ENCODE measurements at places on chromosomes 2 and 18.

GRCh38 chr2:53861824-53862223 is 2.1 kb upstream of the GPR75 start:
- DNase-seq = no peak

GRCh38 chr2:150036622-150037021 is 449.0 kb upstream of the MMADHC start:
- DNase-seq = no peak

GRCh38 chr2:162293122-162293786 is 25.2 kb downstream of the IFIH1 start:
- DNase-seq = no peak

- no peak for DNase-seq
These were observed 61.3 kb downstream of the ABCB11 start for GRCh38 chr2:168969865-168970264.

GRCh38 chr2:226131299-226131784 is 668.3 kb downstream of the IRS1 start:
- no peak for DNase-seq

DNA sequence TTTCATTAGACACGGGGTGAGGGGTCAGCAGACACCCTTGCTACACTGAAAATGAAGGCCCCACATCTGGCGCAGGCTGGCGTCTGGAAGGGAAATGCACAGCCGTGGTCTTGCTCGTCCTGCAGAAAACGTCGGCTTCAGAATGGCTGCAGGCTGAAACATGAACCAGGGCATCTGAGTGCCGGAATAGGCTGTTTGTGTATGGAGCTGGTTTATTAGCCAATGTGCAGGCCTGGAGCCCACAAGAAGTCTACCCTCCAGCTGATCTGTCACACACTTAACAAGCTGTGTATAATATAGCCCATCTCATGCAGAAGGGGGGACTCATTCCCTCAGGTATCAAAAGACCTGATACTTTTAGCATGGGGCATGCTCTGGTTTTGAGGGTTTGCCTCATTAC is 153.4 kb upstream of the SOX11 start:
- no peak for DNase-seq

GRCh38 chr2:126946318-126947102 is 47.8 kb downstream of the TEX51 start:
- no peak for DNase-seq

GRCh38 chr2:86645752-86646151 is 22.1 kb upstream of the RNF103 start:
- no peak for DNase-seq

DNA sequence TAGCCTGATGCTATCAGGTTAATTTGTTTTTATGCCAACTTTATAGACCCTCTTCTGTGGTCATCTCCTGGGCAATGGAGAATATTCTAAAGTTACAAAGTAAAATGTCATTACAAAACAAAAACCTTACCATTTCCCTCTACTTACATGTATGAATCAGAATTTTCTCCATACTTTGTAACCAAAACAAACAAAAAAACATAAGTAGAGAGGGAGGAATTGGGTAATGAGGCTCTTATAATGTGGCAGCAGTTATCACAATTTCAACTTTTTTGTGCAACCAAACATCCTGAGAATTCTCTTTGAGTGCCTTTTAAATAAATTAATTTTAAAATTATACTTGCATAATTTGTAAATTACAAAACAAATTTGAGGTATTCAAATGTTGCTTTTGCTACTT is 332.8 kb downstream of the TXNL1 start:
- no peak for DNase-seq

GRCh38 chr2:175187378-175187777 is 5.9 kb upstream of the ATP5MC3 start:
- no peak for DNase-seq

GRCh38 chr2:36356990-36357846 is 1.6 kb downstream of the CRIM1 start:
- DNase-seq = no peak

- DNase-seq = no peak
These were observed 61.1 kb downstream of the MEIS1 start for GRCh38 chr2:66495788-66496640.

- no peak for DNase-seq
These were observed 50.1 kb downstream of the SPRED2 start for GRCh38 chr2:65382323-65382722.

- DNase-seq = no peak
These were observed 68.0 kb downstream of the SERPINB8 start for GRCh38 chr18:64037812-64038414.

DNA sequence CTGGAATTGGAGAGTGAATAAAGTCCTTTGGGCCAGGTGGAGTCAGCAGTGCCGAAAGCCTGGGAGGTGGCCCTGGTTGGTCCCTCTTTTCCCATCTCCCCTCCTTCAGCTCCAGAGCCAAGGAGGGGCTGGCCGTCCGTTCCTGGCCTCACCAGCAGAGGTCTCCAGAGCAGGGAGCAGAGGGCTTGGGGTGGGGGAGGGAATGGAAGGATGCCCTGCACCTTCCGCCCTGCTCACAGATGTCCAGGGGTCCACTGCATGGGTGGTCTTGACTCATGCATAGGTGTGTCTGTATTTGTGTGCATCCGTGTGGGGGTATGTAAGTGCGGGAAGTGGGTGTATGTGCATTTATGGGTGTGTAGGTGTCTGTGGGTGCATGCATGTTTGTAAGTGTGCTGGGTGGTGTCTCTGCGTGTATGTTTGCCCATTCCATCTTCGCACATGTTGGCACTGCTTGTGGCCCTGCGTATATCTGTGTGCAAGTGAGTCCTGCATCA is 201.8 kb downstream of the ZFP36L2 start:
- no peak for DNase-seq

DNA sequence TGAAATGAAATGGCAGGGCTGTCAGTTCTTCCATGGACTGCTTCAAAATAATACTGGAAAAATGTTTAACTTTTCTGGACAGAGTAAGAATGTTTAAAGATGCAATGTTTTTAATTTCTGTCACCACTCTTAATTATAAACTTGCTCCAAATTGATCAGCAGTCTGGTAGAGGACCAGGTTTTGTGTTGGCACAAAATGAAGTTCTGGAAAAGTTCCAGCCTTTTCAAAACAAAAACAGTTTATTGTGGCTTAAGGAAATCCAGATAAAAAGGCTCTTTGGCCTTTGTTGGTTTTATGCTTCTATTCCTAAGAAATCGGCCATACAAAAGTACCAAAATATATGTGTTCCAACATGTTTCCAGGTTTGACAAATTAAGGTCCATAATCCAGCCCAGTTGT is 48.8 kb downstream of the PTRHD1 start:
- DNase-seq = no peak

DNA sequence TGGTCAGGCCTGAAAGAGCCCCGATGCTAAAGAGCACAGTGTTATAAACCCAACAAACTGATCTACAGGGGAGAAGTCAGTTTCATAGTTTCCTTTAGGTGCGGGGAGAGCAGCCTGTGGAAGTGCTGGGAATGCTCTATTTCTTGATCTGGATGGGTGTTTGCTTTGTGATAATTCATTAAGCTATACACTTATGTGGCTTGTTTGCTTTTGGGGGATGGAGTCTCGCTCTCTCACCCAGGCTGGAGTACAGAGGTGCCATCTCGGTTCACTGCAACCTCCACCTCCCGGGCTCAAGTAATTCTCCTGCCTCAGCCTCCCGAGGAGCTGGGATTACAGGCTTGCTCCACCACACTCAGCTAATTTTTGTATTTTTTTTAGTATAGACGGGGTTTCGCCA is 30.1 kb upstream of the CEP68 start:
- no peak for DNase-seq

DNA sequence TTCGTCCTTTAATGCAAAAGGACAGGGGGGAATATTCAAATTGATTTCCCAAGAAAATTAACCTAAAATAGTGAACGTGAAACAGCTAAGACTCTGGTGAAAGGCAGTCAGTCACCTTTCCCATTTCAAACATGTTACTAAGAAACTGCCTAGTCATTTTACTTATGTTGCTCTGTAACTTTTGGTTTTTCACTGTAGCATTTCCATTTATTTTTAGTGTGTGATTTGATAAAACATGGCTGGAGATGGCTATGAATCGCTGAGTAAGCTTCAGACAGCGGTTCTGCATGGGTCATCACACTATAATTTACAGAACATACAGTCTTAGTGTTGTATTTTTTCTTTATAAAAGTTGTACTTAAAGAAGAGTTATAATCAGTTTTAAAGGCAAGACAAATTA is 16.0 kb upstream of the KIDINS220 start:
- DNase-seq = no peak

GRCh38 chr2:9002637-9003365 is 683 bp downstream of the MBOAT2 start:
- DNase-seq = no peak

DNA sequence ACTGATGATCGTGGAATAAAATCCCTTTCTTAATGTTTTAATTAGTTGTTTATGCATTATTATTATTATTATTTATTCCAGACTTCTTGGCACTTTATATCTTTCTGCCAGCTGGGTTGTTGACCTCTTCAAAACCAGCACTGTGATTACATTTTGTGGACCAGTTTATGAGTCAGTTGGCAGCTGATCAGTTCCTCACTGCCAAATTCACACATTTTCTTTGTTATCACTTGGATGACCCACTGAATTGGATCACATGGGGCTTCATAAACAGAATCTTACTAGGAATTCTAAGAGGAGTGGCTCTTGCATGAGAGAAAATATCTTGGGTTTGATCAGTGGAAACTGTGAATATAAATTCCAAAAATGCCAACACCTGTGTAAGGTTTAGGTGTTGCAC is 321.8 kb upstream of the SPRED2 start:
- DNase-seq = no peak

DNA sequence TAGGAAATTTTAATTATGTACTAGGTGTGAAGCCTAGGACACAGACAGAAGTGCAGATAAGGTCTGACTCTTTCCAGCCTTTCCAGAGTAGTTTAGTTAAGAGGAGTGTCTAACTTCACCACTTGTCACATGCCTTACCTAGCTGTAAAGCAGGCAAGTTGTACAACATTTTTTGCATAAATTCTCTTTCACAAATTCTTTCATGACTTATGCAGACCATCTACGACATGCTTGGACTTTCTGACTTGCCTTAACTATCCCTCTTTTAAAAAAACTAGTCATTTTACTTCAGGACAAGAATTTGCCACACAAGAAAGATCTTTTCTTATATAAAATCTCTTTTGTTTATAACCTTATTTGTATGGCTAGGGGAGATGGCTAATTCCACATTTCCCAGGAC is 1273.6 kb upstream of the SLC39A10 start:
- no peak for DNase-seq

- no peak for DNase-seq
These were observed 57.5 kb downstream of the TANK start for GRCh38 chr2:161217597-161218185.

- DNase-seq = no peak
These were observed 1.7 kb upstream of the PPP4R1 start for GRCh38 chr18:9616049-9616448.

DNA sequence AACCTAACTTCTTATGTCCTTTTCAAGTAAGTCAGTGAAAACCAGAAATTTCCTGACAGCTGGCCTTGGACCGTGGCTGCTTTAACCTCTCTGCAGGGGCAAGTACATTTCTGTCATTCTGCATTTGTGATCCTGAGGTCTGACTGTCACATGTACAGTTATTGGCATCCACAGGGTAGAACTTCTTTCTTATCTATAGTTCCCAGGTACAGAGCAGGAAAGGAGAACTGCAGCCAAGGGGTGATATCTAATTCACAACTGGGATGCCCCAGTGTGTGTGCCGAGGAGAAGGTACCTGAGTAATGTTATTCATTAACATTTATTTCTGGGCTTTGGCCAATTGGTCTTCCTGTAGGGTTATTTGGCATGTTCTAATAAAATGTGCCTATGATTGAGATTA is 468.9 kb downstream of the PARD3B start:
- no peak for DNase-seq

GRCh38 chr18:45403341-45404049 is 211.8 kb upstream of the SLC14A2 start:
- no peak for DNase-seq

GRCh38 chr18:8424917-8425725 is 184.1 kb upstream of the RAB12 start:
- no peak for DNase-seq

GRCh38 chr2:218180467-218181114 is 13.8 kb upstream of the CXCR1 start:
- no peak for DNase-seq

DNA sequence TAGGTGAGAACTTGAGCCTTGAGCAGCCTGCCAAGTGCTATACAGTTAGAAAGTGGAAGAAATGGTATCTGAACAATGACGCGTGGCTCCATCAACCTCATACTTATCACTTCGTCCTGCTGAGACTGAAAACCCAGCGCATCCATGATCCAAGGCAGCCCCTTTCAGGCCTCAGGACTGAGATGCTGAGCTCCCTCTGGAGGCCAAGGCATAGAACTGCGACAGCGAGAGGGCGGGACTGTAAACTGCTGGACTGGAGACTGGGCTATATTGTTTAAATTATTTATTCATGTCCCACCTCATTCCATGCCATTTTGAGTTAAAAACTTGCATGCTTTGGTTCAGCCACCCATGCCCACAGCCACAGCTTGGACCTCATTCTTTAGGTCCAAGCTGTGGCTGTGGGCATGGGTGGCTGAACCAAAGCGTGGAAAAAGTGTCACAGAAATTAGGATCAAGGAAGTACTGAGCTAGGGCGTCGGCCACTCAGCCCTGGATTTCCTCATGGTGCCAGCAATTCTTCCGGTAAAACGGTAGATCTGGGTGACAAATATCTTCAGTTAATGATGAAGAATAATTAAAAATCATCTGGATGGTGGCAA is 195.5 kb downstream of the L3MBTL4 start:
- DNase-seq = no peak

- DNase-seq = no peak
These were observed 126.2 kb upstream of the TMEM200C start for GRCh38 chr18:6021306-6022073.

GRCh38 chr2:192145496-192145895 is 49.2 kb downstream of the TMEFF2 start:
- DNase-seq = no peak

DNA sequence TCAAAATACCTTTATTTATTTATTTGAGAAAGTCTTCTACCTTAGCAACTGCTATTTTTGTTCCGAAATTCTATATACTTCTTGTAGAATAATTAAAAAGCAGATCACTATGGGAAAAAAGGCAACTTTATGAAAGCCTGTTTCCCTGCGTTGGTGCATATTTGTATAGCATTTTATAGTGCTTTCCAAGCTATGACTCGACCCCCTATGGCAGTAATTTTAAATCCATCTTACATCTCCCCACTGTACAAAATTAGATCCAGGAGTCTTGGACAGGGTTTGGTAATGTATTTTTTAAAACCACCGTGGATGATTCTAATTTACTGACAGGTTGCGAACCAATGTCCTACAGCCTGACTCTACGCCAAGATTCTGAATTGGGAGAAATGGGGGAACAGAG is 10.1 kb downstream of the TANK start:
- no peak for DNase-seq

- no peak for DNase-seq
These were observed 151.8 kb downstream of the ZFP36L2 start for GRCh38 chr2:43074592-43075053.
